8988T (cell line): ENCODE measurements at places on chromosomes 5 and 9.

GRCh38 chr5:58458743-58459145 is 1.1 kb downstream of the PLK2 start:
- DNase-seq: no peak

DNA sequence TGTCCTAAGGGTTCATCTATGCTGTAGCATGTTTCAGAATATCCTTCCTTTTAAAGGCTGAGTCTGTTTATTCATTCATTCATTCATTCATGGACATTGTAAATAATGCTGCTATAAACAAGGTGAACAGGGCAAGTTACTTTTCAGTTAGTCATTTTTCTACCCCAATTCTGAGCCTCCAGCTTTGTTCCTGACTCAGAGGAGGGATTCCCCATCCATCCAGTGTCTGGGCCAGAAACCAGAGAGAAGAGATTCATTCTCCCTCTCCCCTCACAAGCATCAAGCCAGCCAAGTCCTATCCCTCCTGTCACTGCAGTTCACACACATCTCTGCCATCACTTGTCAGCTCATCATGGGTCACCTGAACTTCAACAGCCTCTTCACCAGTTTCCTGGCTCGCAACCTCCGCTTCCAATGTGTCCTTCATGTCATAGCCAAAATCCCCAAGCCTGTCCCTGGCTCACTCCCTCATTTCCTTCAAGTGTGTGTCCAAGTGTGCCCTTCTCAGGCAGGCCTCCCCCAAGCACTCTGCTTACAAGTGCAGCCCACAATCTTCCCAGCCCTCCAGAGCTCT is 203.0 kb downstream of the TTLL11 start:
- DNase-seq: no peak

GRCh38 chr5:143161885-143162540 is 241.5 kb downstream of the NR3C1 start:
- DNase-seq: no peak

DNA sequence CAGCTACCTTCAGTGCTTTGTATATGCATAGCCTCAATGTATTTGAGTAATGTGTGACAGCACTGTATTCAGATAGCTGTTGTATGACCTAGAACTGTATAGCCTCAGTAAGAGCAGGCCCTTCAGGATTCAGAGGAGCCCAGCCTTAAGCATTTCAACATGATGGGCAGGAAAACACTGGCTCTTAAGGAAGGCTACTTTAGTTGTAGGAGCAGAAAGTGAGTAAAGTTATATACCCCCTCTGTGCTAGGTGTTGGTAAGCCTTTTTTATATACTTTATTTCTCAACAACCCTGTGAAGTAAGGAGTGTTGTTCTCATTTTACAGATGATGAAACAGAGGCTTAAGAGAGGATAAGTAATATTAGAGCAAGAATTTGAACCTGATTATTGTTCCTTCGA is 1.5 kb upstream of the GPR21 start:
- DNase-seq: no peak

GRCh38 chr5:159864885-159865691 is 51.2 kb upstream of the ADRA1B start:
- no peak for DNase-seq

DNA sequence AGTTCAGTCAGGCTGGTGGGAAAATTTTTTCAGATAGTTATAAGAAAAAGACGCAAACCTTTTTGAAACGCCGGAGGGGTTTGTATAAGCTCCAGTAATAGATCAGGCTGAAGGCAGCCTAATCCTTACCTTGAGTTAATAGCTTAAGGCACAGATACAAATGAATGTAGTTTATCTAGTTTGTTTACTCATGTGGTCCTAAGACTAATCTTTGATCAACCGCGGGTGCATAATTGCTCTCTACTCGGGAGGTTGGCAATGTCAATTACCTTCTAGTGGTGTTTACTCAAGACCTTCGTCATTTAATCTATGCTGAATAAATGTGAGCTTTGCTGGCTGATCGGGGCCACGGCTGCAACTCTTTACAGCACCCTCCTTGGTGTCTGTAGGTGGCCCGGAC is 665 bp upstream of the INSL4 start:
- DNase-seq: no peak

DNA sequence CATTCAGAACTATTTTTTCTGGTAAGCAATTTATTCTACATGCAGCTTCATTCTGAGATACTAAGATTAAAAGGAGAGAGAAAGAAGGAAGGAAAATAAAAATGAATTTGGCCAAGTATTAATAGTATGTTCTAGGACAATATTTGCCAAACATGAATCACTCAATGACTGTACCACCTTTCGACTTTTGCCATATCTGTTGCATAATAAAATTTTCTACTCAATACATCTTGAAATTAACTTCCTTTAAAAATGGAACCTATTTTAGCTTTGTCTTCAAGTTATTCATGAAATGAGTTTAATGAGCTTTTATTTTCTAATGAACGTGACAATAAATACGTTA is 111.8 kb downstream of the MARCHF3 start:
- no peak for DNase-seq

- no peak for DNase-seq
Measured at GRCh38 chr5:173324115-173325001, 3.9 kb downstream of the STC2 start.

GRCh38 chr9:137786511-137786920 is 91.1 kb upstream of the CACNA1B start:
- no peak for DNase-seq

DNA sequence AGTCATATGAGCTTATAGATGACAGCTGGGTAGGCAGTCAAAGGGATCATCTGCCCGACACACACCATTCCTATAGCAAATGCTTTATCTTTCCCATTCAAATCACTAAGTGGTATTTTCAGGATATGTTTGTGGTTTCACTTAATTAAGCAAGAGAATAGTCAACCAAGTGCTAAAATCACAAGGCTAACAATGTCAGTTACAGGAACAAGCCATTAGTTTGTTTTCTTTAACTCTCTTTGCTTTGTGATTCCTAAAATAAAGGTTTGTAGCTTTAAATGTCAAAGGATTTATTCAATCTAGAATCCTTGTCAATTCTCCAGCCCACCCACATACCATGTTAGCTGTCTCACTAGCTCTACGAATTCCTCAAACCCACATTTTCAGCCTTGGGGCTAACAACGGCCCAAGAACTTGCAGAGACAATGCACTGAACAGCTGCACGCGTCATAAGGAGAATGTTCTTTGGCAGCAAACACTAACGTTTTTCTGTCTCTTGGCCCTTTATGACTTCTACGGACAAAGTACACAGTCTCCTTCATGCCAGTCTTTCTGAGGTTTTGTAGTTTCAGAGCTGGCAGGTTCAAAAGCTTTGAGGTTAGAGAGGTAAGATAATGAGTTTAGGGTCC is 56.6 kb downstream of the ELAVL2 start:
- no peak for DNase-seq

- DNase-seq: no peak
Measured at GRCh38 chr9:16809912-16810610, 60.4 kb downstream of the BNC2 start.

DNA sequence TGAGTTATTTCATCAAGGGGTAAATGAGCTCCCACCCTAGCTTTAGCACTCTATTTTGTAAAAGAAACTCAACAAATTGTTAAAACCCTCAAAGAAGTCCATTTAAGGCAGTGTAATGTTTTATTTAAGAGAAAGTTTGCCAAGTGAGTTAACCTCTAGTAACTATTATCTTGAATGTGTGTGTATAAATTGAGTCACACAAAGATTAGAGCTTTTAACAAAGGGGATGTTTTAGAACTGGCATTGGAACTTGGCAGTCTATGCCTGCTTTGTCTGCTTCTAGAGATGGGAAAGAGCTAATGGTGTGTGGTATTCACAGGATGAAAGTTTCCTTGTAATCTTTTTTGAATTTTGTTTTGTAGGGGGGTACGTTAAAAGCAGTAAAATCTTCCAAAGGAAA is 33.2 kb downstream of the KDM3B start:
- DNase-seq: no peak

- no peak for DNase-seq
Measured at GRCh38 chr9:14524873-14525515, 168.2 kb downstream of the ZDHHC21 start.

DNA sequence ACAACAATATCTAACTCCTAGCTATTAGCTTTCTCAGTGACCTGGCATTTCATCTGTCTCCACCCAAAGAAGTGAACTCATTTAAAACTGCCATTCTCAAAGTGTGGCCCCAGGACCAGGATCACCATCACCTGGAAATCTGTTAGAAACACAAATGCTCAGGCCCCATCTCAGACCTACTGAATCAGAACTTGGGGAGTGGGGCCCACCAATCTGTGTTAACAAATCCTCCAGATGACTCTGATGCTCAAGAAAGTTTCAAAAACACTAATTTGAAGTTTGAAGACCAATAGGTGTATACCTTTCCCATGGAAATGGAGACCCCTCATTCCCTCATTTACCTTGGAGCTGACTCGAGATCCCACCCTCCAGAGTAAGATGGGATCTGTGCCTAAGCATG is 72.3 kb downstream of the PRELID2 start:
- DNase-seq: no peak

DNA sequence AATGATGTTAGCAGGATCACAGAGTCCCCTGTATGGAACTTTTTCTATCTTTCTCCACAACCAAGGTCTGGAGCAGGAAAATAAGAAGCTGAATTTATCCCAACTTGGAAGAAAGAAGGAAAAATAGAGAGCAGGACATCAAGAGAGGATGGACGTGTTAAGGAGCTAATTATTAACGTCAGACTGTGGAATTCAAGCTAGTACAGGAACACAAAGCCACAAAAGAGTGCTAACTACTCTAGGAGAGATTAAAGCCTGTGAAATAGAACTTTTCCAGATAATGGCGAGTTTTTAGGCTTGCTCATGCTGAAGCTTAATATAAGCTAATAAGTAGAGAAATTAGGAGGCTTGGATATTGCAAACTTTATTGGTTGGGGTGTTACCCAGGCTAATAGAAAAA is 632 bp upstream of the SPINK13 start:
- no peak for DNase-seq

GRCh38 chr9:133415170-133415569 is 2.6 kb downstream of the REXO4 start:
- DNase-seq: no peak

- no peak for DNase-seq
Measured at GRCh38 chr5:1842004-1842819, 40.5 kb downstream of the IRX4 start.
